Smooth muscle cell of the brain vasculature (primary cell): ENCODE measurements at places on chromosomes 7 and 10.
A peak's percentile ranks its signal among the peaks of the same experiment; 100 is the strongest.

DNA sequence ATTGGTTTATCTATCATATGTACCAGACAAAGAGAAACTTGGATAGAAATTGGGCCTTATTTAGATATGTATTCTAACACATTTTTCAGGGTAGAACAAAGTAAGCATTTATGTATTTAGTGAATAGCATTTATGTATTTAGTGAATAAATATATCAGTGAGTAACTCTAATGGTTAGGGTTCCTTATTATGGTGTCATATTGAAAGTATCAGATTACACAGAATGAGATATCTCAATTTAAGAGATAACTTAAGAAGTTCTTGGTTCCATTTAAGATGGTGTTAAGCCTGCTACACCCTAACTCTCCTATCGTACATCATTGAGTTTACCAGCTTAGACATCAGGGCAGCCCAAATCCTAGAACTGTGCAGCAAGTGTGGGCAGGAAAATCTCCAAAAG lies 35.9 kb upstream of the DMTF1 start:
- no peak for DNase-seq

DNA sequence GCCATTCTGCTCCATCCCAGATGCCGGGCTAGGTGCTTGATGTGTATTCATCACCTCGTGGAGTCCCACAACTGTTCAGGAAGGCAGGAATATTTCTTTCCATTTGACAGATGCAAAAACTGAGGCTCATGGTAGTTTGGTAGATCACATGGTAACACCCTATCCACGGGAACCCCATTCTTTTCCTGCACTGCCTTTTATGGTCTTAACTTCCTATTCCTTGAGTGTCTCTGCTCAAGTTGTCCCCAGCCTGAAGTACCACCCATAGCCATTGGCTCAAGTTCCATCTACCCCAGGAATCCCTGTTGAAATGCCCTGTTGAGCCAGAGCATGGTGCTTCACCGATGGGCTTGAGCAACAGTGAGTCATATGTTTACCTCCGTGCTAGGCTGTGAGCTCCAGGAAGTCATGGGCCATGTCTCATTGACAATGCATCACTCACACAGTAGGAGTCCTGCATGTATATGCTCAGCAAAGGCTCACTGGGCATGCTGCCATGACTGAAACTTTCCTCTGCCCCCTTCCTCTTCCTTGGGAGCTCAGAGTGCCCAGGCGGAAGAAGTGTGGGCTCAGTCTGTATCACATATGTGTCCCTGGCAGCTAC lies 71.7 kb upstream of the ADAM12 start:
- peak; percentile 90 for DNase-seq

GRCh38 chr10:12735843-12736462 lies 265.6 kb downstream of the CCDC3 start:
- DNase-seq, result no peak

DNA sequence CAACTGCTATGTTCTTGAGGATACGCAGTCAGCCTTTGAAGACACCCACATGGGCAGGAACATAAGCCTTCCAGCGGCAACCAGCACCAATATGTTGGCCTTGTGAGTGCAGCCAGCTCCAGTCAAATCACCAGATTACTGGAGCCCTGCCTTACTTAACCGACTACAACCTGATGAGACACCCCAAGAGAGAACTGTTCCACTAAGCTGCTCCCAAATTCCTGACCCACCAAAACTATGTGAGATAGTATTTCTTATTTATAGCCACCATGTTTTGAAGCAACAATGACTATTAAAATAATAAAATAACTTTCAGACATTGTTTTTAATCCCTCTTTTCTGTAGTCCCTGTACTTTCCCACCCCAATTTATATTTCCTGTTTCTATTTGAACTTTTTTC lies 179.6 kb downstream of the ADK start:
- no peak for DNase-seq

DNA sequence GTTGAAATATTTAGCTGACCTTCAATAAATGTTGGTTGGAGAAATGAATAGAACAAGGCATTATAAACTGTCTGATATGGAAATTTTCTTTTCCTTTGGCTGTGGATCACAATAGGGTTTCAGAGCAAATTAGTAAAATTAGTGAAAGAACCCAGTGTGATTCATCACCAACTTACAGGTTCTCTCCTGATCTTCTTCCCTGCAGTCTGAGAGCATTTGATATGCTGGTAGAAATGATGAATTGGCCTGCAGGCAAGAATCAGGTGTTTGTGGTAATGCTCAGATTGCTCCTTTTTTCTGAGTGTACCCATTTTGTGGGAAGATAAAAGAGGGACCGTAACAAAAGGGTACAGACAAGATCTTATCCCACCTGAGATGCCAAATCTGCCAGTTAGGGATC lies 51.9 kb downstream of the BTAF1 start:
- DNase-seq, result no peak

DNA sequence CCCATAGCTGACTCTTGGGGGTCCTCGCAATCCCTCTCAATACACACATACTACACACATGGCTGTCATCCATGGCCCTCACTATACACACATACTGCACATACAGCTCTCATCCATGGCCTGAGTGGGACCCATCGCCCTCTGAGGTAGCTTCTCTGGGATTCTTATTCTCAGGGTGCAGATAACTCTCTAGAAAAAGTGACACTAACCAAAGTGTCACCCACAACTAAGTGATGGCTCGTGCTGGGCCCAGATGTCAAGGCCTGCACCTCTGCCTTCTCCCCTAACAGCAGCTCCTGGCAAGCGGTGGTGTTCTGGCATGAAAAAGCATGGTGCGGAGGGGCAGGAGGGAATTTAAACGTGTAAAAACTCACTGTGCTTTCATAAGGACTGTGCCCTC lies 62.7 kb upstream of the ZPBP start:
- DNase-seq, result no peak

DNA sequence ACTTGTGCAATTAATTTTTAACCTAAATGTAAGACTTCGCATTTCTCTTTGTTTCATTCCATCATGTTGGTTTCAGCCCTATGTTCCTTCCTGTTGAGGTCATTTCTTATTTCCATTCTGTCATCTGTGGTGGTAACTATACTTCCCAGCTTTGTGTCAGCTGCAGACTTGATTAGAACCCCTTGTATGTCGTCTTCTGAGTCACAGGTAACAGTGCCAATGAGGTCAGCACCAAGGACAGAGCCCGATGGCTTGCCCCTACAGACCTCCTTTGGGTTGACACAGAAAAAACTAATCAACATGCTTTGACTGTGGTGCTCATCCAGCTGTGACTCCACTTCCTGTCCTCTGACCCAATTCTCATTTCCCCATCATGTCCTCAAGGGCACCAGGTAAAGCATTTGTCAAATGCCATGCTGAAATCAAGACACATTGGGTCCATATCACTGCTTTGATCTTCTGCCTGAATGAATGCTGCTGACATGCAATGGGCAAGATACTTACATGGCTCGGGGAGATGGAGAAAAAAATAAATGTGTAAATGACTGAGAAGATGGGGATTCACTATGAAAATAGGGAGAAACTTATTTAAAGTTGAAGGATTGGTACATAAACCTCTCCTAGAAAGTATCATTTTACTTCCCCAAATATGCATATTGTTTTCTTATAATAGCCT lies 25.6 kb upstream of the CRTAC1 start:
- DNase-seq, result no peak

GRCh38 chr7:54778696-54779540 lies 19.9 kb upstream of the SEC61G start:
- DNase-seq, result no peak

DNA sequence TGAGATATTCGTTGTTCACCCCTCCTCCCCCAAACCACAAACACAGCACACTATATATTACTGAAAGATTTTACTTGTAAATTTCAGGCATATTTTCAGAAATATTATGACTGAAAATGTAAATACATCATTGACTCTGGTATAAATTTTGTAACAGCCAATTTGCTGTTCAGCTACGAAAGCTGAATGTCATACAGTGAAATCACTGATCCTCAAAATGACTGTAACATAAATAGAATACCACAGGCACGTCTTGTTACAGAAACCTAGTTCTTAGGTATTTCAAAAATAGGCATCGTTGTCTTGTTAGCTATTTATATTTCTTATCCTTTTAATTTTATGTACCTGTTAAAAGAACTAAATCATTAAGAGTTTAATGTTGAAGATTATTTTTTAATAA lies 15.1 kb downstream of the TRUB1 start:
- no peak for DNase-seq

- DNase-seq, result no peak
Observed at GRCh38 chr7:11792166-11792565, 39.8 kb downstream of the THSD7A start.

DNA sequence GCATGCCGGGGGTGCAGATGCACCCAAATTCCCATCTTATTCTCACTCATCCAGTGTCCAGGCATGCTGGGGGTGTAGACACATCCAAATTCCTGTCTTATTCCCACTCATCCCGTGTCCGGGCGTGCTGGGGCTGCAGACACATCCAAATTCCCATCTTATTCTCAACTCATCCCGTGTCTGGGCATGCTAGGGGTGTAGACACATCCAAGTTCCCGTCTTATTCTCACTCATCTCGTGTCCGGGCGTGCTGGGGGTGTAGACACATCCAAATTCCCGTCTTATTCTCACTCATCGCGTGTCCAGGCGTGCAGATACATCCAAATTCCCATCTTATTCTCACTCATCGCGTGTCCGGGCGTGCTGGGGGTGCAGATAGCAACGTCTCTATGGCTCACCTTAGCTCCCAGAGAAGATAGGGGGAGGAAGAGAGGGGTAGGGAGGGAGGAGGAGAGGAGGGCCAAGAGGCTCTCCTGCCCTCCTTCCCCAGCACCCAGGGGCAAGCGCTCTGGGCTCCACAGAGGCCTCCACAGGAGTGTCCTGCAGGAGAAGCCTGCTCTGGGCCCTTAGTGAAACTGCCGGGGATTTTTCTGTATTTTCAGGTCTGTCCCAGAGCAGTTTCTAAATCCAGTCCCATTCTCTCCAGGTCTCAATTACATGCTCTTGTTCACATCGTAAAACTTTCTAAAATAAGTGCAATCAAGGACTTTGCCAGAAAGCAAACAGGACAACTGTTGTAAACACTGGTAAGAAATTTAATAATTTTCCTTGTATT lies 210.8 kb downstream of the DIP2C start:
- DNase-seq, result no peak

DNA sequence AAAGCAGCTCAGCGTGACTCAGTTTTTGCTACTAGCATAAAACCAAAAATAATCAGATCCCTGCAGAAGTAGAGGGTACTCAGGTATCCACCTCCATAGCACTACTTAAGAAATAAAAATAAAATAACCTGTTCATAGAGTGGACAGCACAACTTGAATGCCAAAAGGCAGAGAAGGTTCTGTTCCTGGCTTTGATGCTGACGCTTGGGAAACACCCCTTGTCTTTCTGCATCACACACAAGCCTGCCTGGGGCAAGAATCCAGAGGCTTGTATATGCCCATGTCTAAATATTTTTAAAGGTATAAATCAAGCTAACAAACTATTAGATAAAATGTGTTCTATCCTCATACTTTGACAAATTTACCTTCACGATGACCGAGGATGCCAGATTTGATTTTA lies 207.3 kb downstream of the KIAA1217 start:
- DNase-seq, result no peak

DNA sequence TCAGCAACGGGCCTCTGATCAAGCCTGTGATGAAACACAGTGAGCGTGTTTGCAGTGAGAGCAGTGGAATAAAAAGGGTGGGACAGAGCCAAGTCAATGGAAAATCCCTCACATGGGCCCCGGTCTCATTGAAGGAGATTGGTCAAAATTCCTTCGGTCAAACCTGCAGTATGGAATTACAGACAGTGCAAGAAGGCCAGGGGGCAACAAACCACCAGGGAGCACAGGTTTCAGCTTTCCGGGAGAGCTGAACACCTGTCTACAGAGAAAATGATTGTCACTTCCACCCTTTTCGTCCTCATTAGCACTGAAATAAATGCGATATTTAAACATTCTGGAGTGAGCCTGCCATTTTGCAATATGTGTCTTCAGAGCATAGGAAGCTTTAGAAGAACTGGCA lies 92.9 kb downstream of the GPR26 start:
- no peak for DNase-seq

DNA sequence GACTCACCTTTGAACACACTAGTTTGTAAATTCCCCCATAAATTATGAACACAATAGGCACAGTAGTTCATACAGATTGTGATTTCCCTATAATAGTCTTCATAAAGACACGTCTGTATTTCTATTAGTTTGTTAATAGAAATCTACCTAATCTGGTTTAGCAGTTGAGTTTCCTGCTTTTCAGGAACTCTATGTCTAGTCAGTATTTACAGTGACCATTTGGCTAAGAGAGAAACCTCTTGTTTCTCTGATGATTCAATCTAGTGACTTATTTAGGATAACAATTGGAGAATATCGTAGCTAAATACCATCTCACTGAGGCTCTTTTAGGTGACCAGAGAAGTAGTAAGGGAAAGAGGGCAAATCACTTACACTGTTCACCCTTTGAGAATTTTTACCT lies 5.9 kb upstream of the HERPUD2 start:
- no peak for DNase-seq

- no peak for DNase-seq
Observed at GRCh38 chr7:910931-911431, 34.6 kb downstream of the GET4 start.

DNA sequence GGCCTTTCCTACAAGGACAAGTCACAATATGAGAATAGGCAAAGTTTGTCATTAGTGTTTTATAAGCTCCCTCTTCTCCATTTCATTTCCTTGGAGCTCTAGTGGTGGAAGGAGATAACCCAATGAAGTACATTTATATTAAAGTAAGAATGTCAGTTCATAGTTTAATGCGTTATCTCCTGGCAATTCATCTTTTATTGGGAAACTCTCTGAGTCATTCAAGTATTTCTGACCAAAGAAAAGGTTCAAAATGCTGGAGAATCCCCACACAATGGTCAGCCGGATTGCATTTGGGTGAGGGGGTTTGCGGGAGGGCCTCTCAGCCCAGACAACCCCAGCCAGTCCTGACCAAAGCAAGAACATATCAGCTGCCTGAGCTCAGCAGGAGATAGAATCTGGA lies 321.5 kb upstream of the NRP1 start:
- no peak for DNase-seq

DNA sequence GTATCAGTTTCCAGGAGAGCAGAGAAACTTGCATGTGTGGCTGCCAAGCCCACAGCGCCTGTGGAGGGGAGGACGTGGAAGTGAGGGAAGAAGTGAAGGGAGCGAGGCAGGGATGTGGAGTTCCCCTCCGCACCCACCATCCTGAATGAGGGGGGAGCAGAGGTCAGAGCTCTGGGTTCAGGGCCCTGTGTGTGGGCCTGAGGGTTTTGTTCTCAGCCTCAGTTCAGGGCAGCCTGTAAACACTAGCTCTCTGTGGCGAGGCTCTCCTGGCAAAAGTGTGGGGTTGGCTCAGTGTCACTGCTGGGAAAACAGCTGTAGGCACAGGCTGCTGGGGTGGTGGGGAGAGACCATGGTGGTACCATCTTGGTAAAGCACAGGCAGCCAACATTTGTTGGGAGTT lies 108.4 kb downstream of the C10orf105 start:
- DNase-seq, result no peak

DNA sequence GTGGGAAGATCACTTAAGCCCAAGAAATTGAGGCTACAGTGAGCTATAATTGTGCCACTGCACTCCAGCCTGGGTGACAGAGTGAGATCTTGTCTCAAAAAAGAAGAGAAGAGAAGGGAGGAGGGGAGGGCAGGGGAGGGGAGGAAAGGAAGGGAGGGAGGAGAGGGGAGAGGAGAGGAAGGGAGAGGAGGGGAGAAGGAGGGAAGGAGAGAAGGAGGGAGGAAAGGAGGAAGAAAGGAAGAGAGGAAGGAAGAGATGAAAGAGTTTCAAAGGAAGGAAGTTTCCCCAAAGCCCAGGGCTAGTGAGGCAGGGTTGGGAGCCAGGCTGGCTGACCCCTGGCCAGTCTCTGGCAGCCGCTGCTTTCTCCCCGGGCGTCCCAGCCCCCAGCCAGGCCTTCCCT lies 32.6 kb downstream of the EPHB4 start:
- DNase-seq, result no peak
